Stimulated activated CD8-positive, alpha-beta memory T cell treated with anti-CD3 and anti-CD28 coated beads, Interleukin-2, amount 100 ng/mL, for 48 hours (primary cell): ENCODE measurements at places on chromosomes 4 and X.

DNA sequence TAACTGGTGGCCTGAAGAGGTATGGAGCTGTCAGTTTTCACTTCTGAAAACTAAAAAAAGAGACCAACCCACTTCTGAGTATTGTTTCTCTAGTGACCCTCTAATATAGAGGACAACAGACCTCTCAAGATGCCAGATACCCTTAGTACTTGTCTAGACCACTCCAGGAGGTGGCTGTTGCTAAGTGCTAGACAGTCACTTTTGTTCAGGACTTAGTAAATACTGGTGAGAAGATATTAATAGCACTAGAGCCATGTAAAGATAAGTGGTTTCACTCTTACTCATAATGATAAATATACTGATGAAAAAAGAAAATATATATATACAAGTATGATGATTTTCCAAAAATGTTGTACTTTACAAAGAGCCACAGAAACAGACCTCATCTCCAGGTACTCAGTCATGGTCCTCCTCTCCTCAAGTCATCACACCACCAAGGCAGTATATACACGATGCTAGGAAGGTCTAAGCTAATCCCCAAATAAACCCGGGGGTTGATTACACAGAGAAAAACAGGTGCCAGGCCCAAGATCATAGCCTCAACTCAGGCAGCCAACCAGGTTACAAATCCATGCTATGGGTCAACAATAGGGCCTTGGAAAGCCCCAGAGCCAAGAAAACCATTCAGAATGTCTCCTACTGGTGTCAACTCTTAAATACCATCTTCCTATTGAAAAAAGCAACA is 66.9 kb downstream of the ARHGEF9 start:
- no peak for DNase-seq

DNA sequence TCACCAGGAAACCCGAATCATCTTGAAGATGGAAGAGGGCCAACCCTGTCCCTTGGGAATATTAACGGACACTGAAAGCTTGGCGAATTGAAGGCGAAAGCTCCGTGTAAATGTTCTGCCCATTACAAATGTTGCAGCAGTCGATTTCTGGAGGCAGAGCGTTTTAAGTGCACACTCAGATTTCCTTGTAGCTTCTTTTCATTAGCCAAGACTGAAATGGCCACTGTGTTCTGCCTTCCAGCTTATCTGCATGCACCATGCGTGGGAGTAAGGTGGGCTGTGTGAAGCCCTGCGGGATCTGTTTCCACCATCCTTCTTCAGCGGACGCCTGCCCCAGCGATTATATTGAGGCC is 1.3 kb downstream of the SMIM20 start:
- no peak for DNase-seq

DNA sequence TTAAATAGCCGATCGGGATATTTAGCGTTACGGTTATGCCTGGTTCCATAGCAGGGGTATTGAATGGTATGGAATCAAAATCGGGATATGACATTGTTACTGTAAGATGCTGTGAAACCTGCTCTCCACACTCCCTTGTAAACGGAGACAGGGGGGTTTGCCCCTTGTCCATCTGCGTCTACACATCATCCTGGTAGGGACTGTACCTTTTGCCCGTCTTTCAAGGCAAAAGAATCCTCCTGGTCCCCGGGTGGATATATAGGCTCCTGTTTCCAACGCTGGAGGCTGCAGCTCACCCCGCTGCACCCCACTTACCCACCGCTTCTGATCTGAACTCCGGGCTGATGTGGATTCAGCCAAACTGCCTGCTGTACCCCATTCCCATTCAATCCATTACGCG is 189.1 kb downstream of the SHOX start:
- DNase-seq, result no peak

- no peak for DNase-seq
These were observed 31.8 kb downstream of the ANXA10 start for GRCh38 chr4:168124008-168124641.

GRCh38 chr4:182177166-182177565 is 66.0 kb upstream of the TENM3 start:
- no peak for DNase-seq

DNA sequence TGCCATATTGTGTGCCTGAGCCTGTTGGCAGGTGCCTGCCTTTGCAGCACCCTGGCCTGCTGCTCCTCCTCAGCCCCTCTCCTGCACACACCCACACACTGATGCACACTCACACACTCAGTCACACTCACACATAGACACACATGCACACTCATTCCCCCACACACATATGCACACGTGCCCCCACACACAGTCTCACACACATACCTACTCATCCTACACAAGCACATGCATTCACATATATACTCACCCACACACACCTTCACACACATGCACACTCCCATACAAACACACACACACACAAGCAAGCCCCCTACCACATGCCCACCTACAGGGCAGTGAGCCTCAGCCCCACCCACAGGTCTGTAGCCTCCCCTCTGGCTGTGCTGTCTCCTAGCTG is 245.0 kb downstream of the EVC2 start:
- DNase-seq, result no peak

GRCh38 chr4:149896432-149896831 is 80.8 kb upstream of the IQCM start:
- no peak for DNase-seq

- no peak for DNase-seq
These were observed 28.2 kb downstream of the PNMA6E start for GRCh38 chrX:153372949-153373348.

DNA sequence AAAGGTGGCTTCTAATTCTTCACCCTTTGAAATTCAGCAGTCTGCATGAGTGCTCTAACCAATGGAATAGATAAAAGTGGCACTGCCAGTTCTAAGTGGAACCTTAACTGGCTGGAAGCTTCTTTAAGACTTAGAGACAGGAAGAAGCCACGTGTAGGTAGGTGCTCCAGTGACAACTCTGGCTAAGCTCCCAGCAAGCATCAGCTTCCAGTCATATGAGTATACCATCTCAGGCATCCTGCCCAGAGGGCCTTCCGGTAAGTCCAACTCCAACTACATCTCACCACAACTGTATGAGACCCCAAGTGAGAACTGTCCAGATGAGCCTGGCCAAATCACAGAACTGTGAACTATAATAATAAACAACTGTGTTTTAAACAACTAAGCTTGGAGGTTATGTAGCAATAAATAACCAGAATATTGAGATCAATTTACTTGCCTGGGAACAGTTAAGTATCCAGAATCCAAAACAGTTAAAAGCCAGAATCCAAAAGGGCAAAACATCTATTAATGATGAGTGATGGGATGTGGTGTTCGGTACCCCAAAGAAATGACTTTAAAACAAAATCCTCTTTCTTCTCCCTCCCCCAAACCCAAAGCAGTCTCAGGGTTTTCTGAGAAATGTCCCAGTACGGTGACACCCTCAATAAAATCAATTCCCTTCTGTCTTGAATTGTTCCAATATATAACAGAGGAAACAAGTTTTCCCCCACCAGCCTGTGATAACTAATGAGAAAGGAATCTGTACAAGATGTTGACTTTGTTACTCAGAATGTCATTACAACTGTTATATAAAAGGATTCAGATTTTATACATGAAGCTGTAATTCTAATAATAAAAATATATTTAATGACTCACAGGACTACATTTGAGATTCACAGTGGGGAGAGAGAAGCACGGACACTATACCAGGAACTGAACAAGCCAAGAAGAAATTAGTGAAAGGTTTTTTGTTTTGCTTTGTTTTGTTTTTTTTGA is 4.2 kb downstream of the TSPAN5 start:
- DNase-seq, result no peak

DNA sequence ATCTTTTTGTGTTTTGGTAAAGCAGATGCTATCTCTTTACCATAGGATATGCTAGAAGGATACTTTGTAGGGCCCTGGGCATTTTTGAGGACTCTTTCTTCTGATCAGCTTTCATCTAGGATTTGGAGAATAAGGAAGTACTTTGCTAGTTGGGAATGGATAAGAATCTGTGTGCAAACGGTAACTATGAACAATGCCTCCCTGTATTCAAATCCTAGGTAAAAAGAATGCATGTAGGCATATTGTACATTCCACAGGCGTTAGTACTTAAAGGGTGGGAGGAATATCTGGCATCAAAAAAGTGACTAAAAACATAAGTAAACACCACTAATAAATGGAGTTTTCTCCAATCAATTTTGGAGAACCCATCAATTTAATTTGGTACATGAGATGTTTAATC is 59.7 kb downstream of the SH3BGRL start:
- DNase-seq, result no peak

GRCh38 chrX:30822068-30822681 is 66.9 kb downstream of the TAB3 start:
- no peak for DNase-seq

GRCh38 chr4:38512840-38513239 is 151.2 kb upstream of the KLF3 start:
- no peak for DNase-seq

GRCh38 chrX:119194621-119195020 is 41.5 kb upstream of the PGRMC1 start:
- no peak for DNase-seq

GRCh38 chrX:132955690-132956089 is 2.7 kb downstream of the HS6ST2 start:
- DNase-seq, result no peak

- DNase-seq, result no peak
These were observed 151.3 kb upstream of the KCNIP4 start for GRCh38 chr4:22099896-22100295.

GRCh38 chr4:48470137-48470536 is 13.0 kb upstream of the SLC10A4 start:
- DNase-seq, result no peak

DNA sequence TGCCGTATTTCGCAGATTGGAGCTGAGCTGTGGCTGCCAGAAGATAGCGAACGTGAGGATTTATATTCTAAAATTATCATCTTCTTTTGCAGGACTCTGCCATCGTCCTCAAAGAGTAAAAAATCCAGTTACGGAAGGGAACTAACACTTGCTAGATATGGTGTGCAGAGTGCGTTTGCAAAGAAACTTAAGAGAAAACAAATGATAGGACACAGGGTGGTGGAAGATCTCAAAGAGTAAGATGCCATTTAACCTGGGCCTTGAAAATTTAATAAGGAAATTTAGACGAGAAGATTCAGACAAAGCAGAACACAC is 566 bp downstream of the LARP7 start:
- no peak for DNase-seq

DNA sequence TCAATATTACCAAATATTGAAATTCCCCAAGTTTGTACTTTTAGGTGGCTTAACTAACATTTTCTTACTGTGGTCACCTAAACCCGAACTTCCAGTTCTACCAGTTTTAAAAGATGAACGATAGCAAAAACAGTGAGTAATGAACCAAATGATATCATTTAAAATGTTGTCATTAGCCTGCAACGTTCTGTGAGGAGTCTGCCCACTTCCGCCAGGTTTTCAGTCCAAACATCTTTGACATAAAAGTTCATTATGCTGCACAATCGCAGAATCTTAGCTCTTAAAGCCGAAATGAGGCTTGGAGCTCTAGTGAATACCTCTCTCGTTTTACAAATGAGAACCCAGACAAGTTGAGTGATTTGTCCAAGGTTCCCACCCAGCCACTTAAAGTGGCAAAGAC is 762 bp downstream of the PIGA start:
- DNase-seq, result no peak

DNA sequence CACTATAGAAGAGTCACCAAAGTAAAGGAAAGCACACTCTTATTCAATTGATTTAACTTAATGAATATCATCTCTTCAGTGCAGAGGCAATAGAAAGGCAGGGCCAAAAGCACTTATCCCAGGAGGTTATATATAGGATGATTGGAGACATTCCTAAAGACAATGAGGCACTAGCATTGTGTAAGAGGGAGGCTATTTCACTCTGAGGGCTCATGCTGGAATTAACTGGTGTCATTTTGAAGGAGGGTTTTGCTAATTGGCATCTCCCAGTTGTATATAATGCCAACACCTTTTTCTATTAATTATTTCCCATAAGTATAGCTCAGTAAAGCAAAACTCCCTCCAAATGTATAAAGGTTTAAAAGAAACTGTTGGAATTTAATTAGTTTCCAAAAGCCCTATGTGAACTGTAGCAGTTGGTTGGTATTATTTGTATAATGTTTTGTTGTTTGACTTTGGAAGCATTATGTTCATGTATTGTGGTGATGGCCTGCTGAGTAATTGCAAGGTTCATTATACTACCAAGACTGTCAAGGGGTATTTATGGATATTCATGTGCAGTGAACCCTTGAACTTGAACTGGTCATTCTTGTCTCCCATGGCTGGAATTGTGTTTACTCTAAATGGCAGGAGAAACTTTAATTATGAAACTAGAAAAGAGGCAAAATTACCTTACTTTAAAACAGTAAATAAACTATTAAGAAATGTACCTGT is 270.3 kb downstream of the BMPR1B start:
- no peak for DNase-seq

GRCh38 chrX:71910643-71910985 is at the start of gene NHSL2:
NHSL2 (plus strand) TSS chrX:71910845.
- peak; percentile 8 for DNase-seq

GRCh38 chr4:138392751-138393308 is 150.7 kb upstream of the SLC7A11 start:
- no peak for DNase-seq

- no peak for DNase-seq
These were observed 1203.5 kb downstream of the PCDH7 start for GRCh38 chr4:31923634-31924033.

DNA sequence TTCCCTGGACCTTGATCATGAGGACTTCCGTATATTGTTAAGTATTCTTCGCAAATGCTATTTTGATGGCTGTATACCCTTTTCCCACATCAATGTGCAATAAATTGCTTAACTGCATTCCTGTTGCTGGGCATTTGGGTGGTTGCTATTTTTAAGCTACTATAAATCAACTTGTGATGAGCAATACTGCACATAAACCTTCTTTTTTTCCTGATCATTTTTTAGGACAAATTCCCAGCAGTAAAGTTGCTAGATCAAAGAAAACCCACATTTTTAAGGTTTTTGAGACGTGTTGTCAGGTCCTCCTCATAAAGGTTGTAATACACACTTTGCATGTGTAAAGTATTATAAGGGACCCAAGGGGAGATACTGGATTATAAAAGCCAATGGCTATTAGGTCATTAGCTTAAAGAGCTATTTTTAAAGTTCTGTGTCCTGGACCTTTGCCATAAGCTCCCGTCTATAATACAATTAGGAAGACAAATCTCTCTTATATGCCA is 35.6 kb downstream of the LIMCH1 start:
- DNase-seq, result no peak

DNA sequence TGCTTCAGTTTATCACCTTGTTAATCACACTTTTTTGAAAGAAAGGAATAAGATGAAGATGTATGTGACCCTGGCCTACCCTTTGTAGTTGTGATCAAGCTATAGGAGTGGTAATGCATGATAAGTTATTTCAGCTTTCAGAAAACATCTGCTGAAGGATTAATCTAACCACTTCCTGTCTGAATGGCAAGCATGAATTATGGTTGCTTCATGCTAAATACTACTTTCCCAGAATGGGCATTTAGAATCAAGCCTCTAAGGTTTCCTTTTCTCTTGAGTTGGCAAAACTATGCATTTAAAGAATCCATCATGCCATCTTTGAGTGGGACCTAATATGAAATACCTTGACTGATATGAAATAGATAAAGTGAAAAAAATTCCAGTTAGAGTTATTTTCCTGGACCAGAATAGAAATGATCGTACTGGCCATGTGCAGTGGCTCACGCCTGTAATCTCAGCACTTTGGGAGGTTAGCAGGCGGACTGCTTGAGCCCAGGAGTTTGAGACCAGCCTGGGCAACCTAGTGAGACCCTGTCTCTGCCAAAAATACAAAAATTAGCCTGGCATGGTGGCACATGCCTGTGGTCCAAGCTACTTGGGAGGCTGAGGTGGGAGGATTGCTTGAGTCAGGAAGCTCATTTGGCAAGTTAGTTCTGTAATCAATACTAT is 59.1 kb downstream of the ANXA3 start:
- no peak for DNase-seq

GRCh38 chr4:20044502-20044911 is 207.2 kb upstream of the SLIT2 start:
- DNase-seq, result no peak

GRCh38 chr4:178632415-178632814 is 1190.2 kb upstream of the AGA start:
- DNase-seq, result no peak
